Lung (tissue), 17 donors: ENCODE measurements at places on chromosomes 7 and 10. TPM values are rescaled to one million over a fixed set of nuclear protein-coding genes. Genes with fewer than 3 reads are reported as not detected.

DNA sequence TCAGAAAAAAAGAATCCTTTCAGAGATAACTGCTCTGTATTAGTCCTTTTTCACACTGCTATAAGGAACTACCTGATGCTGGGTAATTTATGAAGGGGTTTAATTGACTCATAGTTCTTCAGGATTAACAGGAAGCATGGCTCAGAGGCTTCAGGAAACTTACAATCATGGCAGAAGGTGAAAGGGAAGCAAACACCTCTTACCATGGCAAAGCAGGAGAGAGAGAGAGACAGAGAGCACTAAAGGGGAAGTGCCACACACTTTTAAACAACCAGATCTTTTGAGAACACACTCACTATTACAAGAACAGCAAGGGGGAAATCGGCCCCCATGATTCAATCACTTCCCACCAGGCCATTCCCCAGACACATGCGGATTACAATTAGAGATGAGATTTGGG, 114.2 kb downstream of the TES start:
- no peak for DNase-seq
- H3K27me3 ChIP-seq: no peaks in the 10 kb centered on the region
- no peak overlapping the region for H3K27ac ChIP-seq
- no peak overlapping the region for H3K4me3 ChIP-seq
- no peaks in the 10 kb centered on the region for H3K4me1 ChIP-seq
- H3K36me3 ChIP-seq: no peaks in the 10 kb centered on the region

GRCh38 chr10:56288403-56288802, 72.7 kb downstream of the ZWINT start:
- no peak overlapping the region for H3K4me3 ChIP-seq
- no peak for DNase-seq
- no peaks in the 10 kb centered on the region for H3K4me1 ChIP-seq
- no peaks in the 10 kb centered on the region for H3K36me3 ChIP-seq

GRCh38 chr7:130683026-130683425, 3.3 kb downstream of the TSGA13 start:
- no peaks in the 10 kb centered on the region for H3K36me3 ChIP-seq
- no peak overlapping the region for H3K4me3 ChIP-seq
- no peaks in the 10 kb centered on the region for H3K4me1 ChIP-seq
- no peaks in the 10 kb centered on the region for H3K27me3 ChIP-seq
- DNase-seq: no peak

DNA sequence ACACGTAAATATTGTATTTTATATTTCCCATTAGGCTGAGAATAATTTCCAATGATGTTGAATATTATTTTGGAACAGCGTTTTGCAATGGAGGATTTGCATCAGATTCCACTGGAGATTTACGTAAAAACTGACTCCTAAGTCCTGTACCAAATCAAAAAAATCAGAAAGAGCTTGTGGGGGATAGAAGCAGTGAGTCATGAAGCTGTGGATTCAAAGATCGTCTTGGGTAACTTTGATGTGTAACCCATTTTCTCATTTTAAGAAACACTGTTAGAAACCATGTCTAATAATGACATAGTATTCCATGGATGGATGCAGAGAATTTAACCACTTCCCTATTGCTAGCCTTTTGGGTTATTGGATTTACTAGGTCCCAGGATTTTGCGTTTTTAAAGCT, 158.6 kb downstream of the INHBA start:
- no peaks in the 10 kb centered on the region for H3K4me1 ChIP-seq
- DNase-seq: no peak
- no peaks in the 10 kb centered on the region for H3K36me3 ChIP-seq
- H3K27ac ChIP-seq: no peak overlapping the region
- no peaks in the 10 kb centered on the region for H3K27me3 ChIP-seq

DNA sequence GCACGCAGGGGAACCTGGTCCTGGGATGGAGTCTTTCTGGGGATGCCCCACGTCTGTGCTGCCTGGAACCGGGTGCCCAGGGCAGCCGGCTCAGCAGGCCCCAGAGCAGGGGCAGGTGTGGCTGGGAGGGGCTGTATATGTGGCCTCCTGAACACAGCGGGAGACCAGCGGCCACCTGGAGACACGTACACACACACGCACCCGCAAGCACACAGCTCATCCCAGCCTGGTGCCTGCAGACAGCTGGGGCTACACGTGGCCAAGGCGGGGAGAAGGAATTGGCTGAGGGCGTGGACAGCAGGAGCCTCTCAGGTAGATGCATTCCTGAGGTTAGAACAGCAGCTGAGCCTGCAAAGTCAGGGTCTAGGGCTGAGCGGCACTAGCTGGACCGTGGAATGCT, 14.0 kb downstream of the ADAM8 start:
- H3K4me1 ChIP-seq: peaks cover 2% of the 10 kb centered on the region
- DNase-seq: no peak
- H3K4me3 ChIP-seq: no peak overlapping the region
- no peaks in the 10 kb centered on the region for H3K27me3 ChIP-seq
- H3K36me3 ChIP-seq: no peaks in the 10 kb centered on the region
- peak overlapping the region; percentile 9 for H3K27ac ChIP-seq

PROSER2 gene
- 9.0 TPM for polyA plus RNA-seq

- no peaks in the 10 kb centered on the region for H3K36me3 ChIP-seq
- H3K27ac ChIP-seq: peak within 1 kb of the TSS; percentile 98
- H3K27me3 ChIP-seq: no peaks in the 10 kb centered on the region
- H3K4me3 ChIP-seq: peak within 1 kb of the TSS; percentile 87
- peaks cover 8% of the 10 kb centered on the region for H3K4me1 ChIP-seq
- DNase-seq: peak; percentile 93
These were observed at the start of gene TSPAN12 for GRCh38 chr7:120857588-120858573. Gene TSPAN12 (minus strand): TSS chr7:120858144. CDS start chr7:120856763, 1,381 bp downstream.

- no peak for DNase-seq
- H3K36me3 ChIP-seq: no peaks in the 10 kb centered on the region
- no peaks in the 10 kb centered on the region for H3K27me3 ChIP-seq
- H3K4me3 ChIP-seq: no peak overlapping the region
- H3K4me1 ChIP-seq: no peaks in the 10 kb centered on the region
- H3K27ac ChIP-seq: no peak overlapping the region
These were observed 390.3 kb upstream of the MBL2 start for GRCh38 chr10:53162856-53163255.

DNA sequence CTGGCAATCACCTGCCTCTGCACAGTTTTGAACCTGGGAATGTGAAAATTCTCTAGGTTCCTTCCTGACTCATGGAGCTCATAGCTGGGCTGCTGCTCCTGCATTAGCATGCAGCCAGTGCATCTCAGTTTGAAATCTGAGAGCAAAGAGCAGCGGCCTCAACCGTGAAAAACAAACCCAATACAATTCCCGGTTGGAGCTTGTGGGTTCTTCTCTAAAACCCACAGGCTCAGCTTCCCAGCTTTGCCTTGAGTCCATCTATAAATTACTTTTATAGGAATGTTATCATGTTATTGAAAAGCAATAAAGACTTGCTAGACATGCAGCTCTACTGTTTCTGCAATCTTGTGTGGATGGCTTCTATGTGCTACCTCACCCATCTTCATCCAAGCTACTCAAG, 191.7 kb downstream of the CXCL12 start:
- no peak overlapping the region for H3K4me3 ChIP-seq
- no peak for DNase-seq
- no peaks in the 10 kb centered on the region for H3K36me3 ChIP-seq
- no peak overlapping the region for H3K27ac ChIP-seq
- no peaks in the 10 kb centered on the region for H3K27me3 ChIP-seq
- no peaks in the 10 kb centered on the region for H3K4me1 ChIP-seq

DNA sequence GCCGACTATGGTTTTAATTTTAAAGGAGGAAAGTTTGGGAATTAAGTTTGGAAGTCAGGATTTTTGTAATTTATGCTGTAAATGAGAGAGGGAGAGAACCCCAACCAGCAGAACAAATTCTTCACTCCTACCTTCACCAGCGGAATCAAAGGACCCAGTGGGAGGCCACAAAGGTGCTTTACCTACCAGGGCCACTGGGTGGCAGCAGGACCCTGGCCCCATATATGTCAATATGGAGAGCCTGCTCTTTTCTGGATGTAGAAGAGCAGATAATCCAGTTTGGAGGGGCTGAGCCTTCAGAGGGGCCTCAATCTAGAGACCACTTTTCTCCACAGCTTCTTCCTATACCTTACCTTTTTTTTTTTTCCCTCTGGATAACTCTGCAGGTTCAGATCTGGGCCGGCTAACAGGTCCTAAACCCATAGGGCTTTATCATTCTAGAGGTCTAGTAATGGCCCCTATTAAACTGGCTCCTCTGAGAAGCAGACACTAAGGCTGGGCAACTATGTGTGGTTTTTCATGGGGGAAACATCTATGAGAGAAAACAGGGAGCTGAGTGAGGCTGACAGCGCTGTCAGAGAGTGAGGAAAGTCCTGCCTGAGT, 8.5 kb upstream of the SCD start:
- no peak overlapping the region for H3K4me3 ChIP-seq
- H3K27ac ChIP-seq: no peak overlapping the region
- H3K27me3 ChIP-seq: peaks cover 4% of the 10 kb centered on the region
- DNase-seq: peak; percentile 67
- no peaks in the 10 kb centered on the region for H3K36me3 ChIP-seq
- H3K4me1 ChIP-seq: no peaks in the 10 kb centered on the region
